ENCODE measurements at places on chromosomes 2 and 18.

DNA sequence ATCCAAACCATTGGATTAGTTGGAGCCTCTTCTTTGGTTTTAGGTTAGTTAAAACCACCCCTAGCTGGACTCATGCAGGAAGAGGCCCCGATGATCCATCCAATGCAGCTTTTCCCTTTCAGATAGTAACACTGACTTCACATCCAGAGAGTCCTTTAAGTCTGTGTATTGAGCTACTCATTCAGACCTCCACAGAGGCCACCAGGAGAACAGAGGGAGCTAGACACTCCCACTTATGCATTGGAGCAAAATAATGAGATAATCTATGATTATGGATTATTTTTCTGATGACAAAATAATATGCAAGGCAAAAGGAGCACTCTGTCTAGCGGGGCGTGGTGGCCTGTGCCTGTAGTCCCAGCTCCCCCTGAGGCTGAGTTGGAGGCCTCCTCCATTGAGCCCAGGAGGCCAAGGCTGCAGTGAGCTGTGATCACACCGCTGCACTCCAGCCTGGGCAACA lies 1.6 kb upstream of the ROCK2 start:
- DNase-seq: no peak

DNA sequence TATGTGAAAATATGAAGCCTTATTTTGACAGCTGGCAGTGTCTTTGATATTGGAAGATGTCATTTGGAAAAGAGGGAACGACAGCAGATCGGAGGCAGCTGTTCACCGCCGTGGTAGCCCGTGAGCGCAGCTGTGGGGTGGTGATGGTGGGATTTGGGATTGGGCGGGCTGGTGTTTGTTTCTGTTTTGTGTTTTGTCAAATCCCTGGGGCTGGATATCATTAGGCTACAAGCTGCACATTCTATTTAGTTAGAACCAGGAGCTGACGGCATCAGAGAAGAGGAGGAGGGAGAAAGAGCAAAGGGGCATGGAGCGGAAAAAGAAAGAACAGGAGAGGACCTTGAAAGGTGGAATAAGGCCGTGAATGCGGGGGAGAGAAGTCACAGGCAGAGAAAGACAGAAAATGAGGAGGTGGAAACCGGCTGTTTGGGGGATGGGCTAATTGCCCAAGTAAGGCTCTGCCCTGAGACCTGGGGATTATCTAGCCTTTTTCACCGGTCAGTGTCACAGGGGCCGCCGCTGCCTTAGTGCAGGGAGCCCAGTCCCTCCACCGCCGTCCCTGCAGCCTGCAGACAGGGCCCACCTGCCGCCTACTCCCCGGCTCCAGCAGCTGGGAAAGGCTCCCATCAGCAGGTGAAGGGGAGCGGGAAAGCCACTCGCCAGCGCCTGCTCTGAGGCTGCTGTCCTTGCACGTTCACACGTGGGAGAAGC lies 88.0 kb downstream of the ZCCHC2 start:
- DNase-seq: no peak

DNA sequence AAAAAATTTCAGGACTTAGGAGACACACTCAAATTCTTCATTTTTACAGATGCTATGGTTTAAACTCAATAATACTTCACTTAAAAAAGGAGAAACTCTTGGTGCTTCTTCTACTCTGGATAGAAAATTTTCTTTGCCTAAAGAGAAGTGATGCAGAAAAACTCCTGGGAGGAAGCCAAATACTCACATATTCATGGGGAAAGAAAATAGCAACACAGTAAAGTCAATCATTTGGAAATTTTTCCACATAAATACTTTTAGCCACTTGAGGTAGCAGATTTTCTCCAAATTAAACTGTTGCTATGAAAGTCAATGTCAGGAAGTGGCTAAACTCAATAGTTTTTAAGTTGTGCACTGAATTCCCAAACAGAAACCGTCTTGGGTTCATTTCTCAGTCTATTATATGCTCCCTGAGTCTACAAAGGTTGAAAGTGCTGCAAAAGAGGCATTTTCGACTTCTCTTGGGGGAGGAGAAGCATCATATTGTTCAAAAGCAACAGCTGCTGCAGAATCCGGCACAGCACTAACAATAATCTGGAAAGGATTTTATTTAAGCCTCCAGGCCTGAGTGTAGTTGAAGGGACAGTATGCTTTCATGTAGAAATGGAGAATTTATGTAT lies 81.1 kb downstream of the UPP2 start:
- no peak for DNase-seq

DNA sequence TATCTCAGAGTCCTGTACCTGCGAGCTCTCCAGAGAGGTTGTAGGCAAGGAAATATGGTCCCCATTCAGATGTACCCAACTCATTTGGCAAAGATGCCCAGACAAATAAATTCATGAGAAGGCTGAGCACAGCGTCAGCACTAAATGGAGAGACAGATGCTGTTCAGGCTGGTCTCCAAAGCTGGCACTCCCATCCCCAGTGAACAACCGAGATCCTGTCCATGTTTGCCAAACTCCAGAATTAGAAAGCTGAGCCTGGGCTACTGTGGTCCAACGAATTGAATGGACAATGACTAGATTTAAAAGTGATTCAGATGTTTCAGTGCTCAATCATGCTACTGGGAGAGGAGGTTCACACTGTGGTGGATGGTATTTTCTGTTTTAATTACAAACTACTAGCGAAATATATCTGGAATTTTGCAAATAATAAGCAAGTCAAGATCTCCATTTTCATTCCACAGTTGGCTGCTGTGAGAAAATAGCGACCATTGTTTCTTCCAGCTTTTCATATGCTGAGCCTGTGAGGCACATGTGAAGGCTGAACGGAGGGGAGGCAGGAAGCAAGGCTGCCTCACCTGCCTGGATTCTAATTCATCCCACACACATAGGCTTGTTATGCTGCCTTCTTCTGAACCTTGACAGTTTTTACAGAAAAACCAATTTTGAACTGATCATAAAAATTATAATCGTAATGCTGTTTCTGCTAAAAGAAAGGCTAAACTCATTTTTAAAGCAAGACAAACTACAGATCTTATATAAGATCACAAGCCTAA lies 22.6 kb upstream of the DAPL1 start:
- DNase-seq: no peak

GRCh38 chr2:173623438-173624319 lies 269.0 kb downstream of the CDCA7 start:
- DNase-seq: no peak

- DNase-seq: no peak
Measured at GRCh38 chr2:47346638-47347037, 56.3 kb upstream of the MSH2 start.

- no peak for DNase-seq
Measured at GRCh38 chr18:49847524-49847923, 34.2 kb upstream of the ACAA2 start.

GRCh38 chr2:218152172-218152571 lies 14.6 kb downstream of the CXCR1 start:
- no peak for DNase-seq

DNA sequence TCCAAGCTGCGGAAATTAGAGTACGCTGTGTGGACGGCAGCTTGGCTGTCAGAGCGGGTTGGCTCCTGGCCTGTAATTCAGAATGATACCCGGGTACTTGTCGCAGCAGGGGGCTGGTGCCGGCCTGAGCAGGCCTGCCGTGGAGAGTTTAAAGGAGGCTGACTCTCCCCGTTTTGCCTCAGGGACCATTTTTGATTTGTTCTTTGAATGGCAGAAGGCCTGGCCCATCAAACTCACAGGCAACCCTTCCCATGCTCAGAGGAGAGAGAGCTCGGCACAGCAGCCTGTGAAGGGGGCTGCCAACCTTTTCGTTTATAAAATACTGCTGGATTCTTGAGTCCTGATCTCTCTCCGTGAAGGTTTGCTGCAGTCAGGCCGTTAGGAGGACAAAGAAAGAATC lies 151.3 kb downstream of the KLHL29 start:
- DNase-seq: no peak

DNA sequence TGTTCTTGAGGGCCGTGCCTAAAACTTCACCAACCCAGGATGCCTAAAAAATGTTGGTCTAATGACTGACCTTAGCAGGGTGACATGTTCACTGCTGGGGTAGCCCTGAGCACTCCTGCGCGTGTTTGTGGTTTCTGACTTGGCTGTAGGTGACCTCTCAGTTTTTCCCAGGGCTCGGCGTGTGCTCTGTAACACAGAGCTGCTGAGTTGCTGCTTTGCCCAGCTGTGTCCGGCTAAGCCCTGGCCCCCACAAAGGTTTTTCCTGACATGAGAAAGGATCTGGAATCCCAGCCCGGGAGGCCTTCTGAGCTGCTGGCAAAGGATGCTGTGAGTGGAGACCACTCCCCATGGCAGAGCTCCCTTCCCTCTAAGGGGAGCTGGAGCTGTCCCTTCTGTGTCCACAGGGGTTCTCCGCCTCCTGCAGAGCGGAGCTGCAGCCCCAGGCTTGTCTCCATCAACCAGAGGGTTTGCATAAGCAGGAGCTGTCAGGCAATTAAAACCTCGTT lies 52.7 kb downstream of the CRIM1 start:
- DNase-seq: peak; percentile 14

DNA sequence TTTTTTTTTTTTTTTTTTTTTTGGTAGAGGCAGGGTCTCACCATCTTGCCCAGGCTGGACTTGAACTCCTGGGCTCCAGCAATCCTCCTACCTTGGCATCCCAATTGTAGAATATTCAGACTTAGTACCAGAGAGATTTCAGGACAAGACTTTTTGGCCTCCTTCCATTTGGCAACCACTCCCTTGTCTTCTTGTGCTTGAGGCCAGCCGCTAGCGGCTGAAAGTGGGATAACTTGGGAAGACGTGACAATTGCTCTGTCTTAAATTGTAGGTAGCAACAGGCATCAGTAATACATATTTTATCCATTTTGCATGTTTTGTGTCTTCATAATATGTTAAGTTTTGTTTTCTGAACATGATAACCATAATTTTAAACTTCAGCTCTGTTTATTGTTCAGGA lies 53.3 kb upstream of the TTN start:
- DNase-seq: peak; percentile 33

GRCh38 chr2:100818606-100819369 lies 1.2 kb upstream of the NPAS2 start:
- peak; percentile 71 for DNase-seq

- DNase-seq: peak; percentile 48
Measured at GRCh38 chr2:44954889-44955592, 13.5 kb downstream of the SIX3 start.

GRCh38 chr18:46718501-46719341 lies 38.1 kb downstream of the ST8SIA5 start:
- DNase-seq: no peak

DNA sequence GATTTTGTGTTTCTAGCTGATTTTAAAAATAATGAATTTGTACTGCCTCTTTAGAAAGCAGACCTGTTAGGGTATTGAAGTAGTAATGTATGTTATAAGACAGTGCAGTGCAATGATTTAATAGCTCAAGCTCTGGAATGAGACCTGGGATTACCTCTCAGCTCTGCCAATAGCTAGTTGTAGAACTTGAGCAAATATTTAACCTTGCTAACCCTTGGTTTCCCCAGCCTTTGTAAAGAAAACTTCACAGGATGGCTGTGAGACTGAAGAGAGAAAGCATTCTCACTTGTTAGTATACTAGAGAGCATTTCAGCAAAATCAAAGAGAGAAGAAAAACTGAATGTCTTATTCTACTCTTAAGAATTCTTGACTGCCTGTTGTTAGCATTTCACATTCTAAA lies 293.9 kb downstream of the KIAA1328 start:
- DNase-seq: no peak

DNA sequence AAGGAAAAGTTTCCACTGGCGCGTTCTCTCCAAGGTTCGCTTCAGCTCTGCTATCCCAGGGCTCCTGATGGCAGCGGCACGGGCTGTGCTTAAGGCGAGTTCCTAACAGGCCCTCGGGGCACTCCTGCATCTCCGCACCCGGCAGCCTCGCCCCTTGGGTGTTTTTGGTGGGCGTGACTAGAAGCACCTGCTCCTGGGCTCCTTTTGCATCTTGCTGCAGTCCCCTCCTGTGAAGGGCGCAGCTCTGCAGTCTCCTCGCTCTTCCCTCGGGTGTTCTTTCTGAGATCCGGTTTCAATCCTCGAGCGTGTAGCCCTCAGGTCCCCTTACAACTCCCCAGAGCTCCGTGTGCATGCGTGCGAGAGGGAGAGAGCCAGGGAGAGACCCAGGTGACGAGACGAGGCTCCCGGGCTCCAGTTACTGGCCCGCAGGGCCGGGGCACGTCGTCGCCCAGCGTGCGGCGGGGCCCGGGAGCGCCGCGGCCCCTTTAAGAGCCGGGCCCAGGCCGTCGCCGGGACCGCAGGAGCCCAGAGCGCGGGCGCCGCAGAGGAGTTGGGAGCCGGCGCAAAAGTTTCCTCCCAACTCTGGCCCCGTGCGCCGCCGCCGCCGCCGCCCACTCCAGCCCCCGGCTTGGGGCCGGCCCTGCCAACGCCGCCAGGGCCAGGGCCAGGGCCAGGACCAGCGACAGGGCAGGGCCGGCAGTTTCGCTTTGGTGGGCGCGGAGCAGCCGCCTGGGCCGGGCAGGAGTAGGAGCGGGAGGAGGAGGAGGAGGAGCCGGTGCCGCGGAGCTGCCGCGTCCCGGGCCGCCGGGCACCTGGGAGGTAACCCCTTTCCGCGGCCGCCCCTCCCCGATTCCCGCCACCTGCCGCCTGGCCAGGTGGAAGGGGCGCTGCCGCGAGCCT lies at the start of gene PARD3B:
PARD3B (plus strand) TSS at position 515 of the 900 bp plus-strand sequence. CDS start 525 bp downstream, outside the sequence.
- DNase-seq: peak; percentile 78

DNA sequence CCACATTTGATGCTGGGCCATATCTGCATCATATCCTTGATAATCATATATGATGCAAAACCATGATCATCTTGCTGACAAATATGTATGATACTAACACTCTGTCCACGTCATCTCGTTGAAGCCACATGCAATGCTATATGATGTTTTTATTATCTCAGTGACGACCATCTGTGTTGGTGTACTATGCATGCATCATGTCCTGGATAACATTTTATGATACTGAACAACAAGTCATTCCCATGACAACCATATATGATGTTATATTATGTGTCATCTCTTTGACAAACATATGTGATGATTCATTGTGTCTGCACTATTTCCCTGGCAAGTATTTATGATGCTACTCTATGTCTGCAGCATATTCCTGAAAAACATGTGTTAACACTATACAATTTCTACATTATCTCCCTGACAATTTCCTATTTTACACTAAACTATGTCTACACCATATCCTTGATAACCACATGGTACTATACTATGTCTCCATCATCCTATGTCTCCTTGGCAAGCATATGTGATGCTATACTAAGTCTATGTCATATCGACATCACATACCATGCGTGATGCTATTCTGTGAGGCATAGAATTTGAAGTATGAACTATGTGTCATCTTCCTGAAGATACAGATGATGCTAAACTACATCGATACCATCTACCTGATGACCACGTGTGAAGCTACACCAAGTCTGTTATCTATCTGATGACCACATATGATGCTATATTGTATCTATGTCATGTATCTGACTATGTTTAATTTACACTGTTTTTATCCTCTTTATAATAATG lies 37.0 kb downstream of the DAW1 start:
- DNase-seq: no peak

- DNase-seq: no peak
Measured at GRCh38 chr18:54316071-54316820, 41.4 kb downstream of the STARD6 start.

GRCh38 chr2:239326831-239327535 lies 73.8 kb downstream of the HDAC4 start:
- DNase-seq: peak; percentile 56

GRCh38 chr2:149994057-149994728 lies 406.6 kb upstream of the MMADHC start:
- no peak for DNase-seq

All from psoas muscle (tissue), 8 donors.